Ovary (tissue), 10 donors: ENCODE measurements at places on chromosomes 3 and 15.

DNA sequence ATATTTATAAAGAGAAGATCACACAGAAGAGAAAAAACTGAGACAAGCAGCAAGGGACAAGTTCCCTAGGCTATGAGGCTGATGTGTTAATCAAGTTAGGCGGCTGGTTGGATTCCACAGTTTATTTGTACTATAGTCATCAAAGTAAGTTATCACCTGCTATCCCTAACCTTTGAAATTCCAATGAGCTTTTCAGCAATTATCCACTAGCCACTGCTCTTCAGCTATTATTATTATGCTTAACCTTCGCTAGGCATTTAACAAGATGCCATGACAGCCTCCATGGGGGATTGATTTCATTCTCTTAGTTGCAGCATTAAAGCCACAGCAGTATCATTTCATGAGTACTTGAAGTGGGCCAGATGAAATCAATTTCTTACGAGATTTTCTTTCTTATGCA, 699.5 kb upstream of the NAALADL2 start:
- no peak for DNase-seq

DNA sequence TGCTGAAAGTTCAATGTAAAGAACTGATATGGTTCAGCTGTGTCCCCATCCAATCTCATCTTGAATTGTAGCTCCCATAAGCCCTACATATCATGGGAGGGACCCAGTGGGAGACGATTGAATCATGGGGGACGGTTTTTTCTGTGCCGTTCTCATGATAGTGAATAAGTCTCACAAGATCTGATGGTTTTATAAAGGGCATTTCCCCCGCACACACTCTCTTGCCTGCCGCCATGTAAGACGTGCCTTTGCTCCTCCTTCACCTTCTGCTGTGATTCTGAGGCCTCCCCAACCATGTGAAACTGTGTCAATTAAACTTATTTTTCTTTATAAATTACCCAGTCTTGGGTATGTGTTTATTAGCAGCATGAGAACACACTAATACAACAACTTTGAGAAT, 86.5 kb upstream of the TNFSF10 start:
- DNase-seq: no peak

GRCh38 chr15:41443275-41443674, 26.4 kb downstream of the RTF1 start:
- DNase-seq: no peak

- peak; percentile 57 for DNase-seq
These were observed 22.2 kb downstream of the EPHB3 start for GRCh38 chr3:184583578-184584451.

DNA sequence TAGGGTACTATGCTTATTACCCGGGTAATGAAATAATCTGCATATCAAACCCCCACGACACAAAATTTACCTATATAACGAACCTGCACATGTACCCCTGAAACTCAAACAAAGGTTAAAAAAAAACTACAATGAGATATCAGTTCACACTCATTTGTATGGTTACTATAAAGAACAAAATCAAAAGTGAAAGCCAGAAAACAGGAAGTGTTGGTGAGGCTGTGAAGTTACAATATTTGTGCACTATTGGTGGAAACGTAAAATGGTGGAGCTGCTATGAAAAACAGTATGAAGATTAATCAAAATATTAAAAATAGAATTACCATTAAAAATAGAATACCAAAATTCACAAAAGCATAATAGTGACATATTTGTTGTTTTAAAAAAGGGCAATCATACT, 128.9 kb downstream of the ZIC1 start:
- DNase-seq: no peak

- DNase-seq: no peak
These were observed 38.8 kb upstream of the MLF1 start for GRCh38 chr3:158532099-158532734.

DNA sequence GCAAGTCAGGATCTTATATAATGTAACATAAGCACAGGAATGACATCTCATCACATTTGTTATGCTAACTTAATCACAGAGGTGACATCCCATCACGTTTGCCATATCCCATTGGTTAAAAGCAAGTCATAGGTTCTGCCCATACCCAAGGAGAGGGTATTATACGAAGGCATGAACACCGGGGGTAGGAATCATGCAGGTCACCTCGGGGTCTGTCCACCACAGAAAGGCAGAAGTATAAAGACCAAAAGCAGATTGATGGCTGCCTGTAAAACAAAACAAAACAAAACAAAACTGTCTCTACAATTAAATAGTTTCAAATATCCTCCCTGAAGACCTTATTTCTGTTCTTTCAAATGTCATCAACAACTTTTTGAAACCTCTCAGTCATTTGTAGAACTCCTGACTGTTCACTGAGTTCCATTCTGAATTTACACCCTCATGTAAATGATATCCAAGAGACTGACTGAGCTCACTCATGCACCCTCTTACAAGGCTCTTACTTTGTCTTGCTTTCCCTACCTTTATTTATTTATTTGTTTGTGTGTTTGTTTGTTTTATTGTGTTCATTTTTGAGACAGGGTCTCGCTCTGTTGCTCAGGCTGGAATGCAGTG, 22.7 kb upstream of the ZNF639 start:
- no peak for DNase-seq

DNA sequence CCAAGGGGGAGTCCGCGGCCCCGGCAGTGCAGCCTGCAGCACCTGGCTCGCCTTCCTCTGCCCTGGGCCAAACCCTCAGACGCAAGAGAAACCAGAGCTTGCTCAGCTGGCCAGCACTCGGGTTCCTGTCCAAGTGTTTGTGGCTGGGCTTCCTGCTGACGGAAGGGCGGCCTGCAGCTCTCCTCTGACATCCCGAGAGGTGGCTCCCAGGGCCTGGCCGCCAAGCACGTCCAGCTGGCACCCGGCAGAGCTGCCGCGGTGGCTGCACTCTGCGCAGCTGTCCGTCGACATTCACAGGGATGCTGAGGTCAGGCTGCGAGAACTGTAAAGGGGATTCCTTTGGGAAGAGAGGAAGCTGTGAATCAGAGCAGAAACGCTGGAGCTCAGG, 85.6 kb downstream of the CPN2 start:
- DNase-seq: peak; percentile 89

GRCh38 chr15:73870700-73871408, 2.5 kb upstream of the TBC1D21 start:
- peak; percentile 39 for DNase-seq

- DNase-seq: no peak
These were observed 32.5 kb downstream of the TPRG1 start for GRCh38 chr3:189204167-189204866.

DNA sequence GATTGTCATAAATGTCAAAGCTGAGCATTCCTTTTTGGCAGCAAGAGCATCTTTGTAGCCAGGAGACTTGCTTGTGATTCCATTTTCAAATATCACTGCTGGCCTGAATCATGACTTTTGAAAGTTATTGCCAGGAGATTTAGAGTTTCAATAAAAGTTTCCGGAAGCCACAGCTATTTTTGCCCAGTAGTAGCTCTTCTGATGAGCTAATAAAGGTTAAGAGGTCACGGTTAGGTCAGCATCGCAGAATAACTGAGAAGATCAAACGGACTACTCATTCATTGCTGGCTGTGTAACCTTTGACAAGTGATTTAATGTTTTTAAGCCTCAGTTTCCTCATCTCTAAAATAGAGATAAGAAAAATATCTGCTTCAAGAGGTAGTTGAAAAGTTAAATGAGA, 105.1 kb upstream of the ETV5 start:
- DNase-seq: no peak

- DNase-seq: no peak
These were observed 82.4 kb downstream of the PLSCR2 start for GRCh38 chr3:146386936-146387335.

DNA sequence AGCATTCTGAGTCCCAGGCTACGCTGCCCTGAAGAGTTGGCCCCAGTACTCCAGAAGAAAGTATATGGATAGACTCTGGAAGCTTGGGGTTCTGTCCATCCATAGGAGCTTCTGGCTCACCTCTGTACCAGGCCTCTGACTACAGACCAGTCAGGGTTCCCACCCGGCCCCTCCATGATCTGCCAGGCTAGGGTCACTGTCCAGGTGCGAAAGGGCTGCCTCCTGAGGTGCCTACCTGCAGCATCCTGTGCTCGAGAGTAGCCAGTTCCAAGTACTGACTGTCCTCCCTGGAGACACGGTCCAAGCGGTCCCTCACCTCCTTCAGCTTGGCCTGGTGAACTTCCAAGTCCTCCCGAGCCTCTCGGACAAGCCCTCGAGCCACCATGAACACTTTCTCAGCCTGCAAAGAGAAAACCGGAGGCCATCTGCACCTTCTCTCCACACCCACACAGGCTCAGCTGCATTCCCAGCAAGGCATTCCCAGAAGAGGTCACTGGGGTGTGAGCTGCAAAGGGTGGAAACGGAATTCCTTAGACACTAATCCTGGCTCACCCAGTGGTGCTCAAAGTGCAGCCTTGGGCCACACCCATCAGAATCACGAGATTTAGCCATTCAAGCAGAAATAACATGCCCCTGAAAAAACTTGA, 3.7 kb upstream of the PLXNB1 start:
- peak; percentile 56 for DNase-seq

DNA sequence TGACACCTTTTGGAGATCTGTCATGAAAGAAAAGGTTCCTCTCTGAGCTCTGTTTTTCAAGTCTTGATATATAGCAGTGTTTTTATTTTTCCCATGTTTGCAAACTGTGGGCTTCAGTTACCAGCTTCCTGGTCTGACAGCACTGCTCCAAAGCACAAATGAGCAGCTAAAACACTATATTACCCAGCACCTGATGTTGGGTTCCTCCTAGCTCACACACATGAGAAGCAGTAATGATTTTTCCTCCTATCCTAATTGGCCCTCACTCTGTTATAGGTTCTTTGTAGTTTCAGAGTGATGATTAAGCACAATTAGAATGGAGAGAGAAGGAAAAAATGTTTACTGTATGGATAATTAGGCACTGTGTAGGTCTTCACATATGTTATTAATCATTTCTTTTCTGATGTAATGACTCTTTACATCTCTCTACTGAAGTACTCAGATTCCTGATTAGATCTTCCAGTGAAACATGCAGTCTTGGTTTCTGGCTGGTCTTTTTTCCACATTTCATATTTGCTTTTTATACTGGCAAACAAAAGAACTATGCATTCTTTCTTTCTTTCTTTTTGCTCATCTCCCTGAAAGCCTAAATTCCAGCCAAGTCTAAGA, 939.7 kb downstream of the NSUN3 start:
- no peak for DNase-seq

DNA sequence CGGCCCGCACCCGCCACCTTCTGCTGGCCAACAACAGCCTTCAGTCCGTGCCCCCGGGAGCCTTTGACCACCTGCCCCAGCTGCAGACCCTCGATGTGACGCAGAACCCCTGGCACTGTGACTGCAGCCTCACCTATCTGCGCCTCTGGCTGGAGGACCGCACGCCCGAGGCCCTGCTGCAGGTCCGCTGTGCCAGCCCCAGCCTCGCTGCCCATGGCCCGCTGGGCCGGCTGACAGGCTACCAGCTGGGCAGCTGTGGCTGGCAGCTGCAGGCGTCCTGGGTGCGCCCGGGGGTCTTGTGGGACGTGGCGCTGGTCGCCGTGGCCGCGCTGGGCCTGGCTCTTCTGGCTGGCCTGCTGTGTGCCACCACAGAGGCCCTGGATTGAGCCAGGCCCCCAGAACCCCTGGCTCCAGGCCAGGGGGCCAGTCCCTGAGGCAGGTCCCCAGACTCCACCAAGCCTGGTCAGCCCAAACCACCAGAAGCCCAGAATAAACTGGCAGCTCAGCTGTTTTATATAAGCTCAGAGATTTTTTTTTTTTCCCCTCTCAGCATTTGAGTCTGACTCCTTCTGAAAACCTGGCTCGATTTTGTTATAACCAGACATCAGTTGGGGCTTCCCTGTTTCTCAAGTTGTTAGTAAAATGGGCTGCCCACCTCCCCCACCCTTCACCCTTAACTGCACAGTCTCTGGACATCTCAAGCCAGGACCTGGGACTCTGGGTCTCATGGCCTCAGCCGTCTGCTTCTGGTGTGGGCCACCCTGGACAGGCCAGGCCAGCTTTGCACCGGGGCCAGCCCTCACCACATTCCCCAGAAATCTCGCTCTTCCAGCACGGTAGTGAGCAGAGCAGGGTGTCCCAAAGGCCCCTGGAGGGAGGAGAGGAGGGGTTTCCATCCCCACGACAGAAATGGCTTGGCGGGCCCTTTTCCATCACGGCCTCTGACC, 1.6 kb downstream of the GP9 start:
- peak; percentile 21 for DNase-seq

DNA sequence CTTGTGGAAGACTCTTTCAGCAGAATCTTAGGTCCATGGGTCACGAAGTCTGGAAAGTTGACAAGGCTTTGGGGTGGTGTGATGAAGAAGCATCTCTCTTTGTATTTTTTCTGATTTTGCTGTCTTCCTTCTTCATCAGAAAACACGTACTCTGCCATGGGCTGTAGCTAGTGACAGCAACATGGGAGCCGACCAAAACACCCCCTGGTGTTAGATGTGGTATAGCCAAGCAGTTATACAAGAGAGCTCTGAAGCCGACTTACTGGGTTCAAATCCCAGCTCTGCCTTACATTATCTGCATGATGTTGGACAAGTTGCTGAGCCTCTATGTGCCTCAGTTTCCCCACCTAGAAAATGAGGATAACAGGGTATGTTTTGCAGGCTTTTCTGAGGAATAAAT, 32.9 kb upstream of the LYZL4 start:
- no peak for DNase-seq

DNA sequence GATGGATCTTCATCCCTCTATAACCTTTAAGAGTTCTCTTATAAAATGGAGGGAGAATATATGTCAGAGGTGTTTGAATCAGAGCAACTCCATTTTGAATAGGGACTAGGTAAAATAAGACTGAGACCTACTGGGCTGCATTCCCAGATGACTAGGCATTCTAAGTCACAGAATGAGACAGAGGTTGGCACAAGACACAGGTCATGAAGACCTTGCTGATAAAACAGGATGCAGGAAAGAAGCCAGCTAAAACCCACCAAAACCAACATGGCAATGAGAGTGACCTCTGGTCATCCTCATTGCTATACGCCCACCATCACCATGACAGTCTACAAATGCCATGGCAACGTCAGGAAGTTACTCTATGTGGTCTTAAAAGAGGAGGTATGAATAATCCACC, 211.0 kb downstream of the GBE1 start:
- no peak for DNase-seq

DNA sequence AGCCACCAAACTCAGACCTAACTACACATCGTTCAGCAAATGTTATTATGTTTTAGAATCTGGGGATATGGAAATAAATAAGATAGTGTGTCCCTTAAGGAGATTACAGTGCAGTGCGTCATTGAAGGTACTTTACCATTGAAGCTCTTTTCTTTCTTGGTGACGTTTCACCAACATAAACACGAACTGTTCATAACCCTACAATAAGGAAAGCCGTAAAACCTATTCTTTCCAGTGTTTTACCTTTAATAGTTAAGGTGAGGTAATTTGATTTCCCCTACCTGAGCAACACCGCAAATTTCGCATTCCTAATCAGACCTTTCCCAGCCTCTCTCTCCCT, 826 bp downstream of the CCDC66 start:
- no peak for DNase-seq

- DNase-seq: no peak
These were observed 496.0 kb upstream of the RGMA start for GRCh38 chr15:93585012-93585411.

DNA sequence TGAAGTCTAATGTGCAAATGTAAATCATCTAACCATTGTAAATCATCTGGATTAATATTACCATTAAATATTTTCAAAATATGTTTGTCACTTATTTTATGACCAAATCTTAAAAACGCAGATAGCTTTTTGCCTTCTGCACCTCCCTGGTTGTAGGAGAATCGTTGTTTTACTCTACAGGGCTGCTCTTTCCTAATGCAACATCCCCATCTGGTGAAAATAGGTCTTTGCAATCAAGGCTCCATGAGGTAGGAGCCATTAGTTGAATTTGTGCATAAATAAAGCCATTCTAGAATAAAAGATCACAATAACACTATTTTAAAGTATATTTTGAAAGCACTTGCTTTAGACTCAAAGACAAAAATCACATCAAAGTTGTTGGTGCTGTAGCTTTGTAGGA, 535.6 kb upstream of the AGTR1 start:
- no peak for DNase-seq
